ENCODE measurements at places on chromosomes 2 and 18.

GRCh38 chr18:32553174-32553573, 82.5 kb upstream of the GAREM1 start:
- no peak for DNase-seq

DNA sequence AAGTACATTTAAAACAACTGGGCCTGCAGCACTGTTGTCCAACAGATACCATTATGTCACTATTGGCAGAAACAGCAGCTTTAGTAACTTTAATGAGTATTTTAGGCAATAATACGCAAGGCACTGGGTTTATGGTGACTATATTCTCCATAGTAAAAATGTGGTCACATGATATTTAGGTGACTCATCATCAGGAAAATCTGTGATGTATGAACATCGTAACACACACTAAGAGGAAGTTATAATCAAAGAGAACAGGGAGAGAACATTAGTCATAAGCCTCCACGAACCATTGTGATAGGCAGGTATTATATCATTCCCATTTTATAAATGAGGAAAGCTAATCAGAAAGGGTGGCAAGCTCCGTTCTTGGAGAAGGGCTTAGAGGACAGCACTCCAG, 36.9 kb downstream of the RAPH1 start:
- DNase-seq, result peak; percentile 7

GRCh38 chr2:158197940-158198339, 96.3 kb downstream of the UPP2 start:
- no peak for DNase-seq

DNA sequence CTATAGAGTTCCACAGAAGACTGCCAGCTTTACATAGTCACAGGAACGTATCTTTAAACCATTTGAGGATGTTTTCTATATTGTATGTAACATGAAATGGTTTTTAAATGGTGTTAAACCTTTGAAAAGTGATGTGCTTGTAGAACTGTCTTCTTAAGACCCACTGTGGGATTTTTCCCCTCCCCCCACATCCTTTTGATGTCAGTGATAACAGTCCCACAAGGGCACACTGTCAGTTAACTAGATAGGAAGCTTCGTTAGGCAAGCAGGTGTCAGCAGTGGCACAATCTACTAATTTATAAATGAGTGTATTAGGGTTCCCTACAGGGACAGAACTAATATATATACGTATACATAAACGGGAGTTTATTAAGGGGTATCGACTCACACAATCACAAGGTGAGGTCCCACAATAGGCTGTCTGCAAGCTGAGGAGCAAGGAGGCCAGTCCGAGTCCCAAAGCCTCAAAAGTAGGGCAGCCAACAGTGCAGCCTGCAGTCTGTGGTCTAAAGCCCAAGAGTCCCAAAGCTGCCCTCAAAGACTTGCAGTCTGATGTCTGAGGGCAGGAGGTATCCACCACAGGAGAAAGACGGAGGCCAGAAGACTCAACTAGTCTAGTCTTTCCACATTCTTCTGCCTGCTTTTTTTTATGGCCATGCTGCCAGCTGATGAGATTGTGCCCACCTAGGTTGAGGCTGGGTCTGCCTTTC, 23.8 kb upstream of the HNRNPLL start:
- no peak for DNase-seq

GRCh38 chr2:127860130-127860529, 2.2 kb upstream of the POLR2D start:
- peak; percentile 53 for DNase-seq

DNA sequence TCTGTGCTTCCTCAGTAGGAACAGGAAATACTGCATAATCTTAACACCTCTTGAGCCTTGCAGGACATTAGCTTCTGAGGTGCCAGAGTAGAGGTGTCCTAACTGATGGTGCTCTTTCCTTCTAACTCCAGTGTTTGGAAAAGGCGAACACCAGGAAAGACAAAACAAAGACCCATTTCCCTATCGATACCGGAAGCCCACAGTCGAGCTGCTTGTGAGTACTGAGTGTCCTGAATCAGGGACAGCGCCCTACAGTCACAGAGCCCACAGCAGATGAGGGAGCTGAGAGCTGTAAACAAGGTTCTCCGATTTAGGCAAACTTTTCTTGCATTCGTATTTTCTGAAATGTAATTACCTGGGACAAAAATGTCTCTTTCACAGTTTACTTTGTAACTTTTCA, 50.7 kb downstream of the SLC14A2 start:
- DNase-seq, result no peak

DNA sequence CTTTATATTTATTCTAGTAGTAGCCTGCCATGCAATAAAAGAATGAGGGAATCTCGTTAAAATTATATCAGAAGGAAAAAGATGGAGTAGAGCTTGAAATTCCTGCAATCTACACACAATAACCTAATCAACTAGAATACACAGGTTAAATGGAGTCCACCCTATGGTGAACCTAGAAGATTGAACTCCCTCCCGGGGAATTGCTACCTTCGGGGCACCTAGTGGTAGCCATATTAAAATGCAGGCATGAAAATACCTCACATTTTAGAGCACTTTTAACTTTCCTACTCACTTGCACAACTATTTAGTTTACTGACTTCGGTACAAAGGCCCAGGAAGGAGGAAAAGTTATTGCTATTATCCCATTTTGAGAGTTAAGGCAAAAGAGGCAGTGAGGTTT, 174.5 kb downstream of the SS18 start:
- no peak for DNase-seq

DNA sequence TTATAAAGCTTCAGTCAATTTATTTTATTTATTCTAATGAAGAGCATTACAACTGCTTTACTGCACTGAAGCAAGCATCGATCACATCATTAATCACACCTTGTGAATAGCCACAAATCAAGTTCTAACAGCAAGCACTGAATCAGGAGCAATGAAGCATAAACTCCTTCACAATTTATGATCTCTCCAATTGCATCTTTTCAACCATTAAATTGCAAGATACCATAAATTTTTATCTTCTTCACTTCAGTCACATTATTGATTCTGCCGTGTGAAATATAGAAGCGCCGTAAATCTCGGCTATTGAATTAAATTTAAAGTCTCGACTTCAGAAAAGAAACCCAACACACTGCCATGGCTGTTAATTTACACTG, 298.7 kb downstream of the CDCA7 start:
- no peak for DNase-seq

DNA sequence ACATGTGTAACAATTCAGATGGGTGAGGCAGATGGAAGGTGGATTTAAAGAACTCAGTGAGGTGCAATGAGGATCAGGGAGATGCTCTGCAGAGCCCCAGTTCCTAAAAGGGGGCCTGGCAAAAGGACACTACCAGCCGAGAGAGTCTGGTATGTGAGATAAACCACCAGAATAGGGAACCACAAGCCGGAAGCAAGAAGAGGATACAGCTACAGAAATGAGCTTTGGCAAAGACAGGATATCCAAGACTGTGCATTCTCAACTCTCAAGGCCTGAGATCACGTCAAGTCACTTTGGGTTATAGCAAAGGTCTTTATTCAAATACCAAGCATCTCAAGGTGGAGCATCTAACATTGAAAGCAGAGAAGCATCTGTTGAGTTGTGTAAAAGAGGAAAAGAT, 293.5 kb downstream of the ARHGAP15 start:
- no peak for DNase-seq

GRCh38 chr2:107589079-107589491, 237.6 kb upstream of the RGPD4 start:
- DNase-seq, result no peak

GRCh38 chr2:204177977-204178522, 241.5 kb downstream of the ICOS start:
- no peak for DNase-seq

- no peak for DNase-seq
Observed at GRCh38 chr18:9711361-9712129, 3.4 kb downstream of the RAB31 start.

DNA sequence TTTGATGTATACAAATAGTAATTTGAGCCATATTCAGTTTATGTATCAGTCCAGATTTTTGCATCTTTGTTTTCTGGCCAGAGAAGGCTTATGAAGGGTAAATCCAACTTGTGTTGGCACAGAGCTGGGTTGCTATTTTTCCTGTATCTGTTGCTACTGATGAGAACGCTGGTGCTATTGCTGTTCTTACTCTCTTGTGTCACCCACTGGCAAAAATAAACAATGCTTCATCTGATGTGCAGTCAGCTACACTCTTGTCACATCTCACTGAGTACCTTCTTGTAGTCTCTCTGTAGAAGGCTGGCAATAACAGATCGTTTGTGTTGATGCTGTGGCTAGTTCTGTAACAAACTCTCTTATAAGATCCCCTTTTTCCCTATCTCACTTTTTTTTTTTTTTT, 323.4 kb downstream of the CDH19 start:
- DNase-seq, result no peak

DNA sequence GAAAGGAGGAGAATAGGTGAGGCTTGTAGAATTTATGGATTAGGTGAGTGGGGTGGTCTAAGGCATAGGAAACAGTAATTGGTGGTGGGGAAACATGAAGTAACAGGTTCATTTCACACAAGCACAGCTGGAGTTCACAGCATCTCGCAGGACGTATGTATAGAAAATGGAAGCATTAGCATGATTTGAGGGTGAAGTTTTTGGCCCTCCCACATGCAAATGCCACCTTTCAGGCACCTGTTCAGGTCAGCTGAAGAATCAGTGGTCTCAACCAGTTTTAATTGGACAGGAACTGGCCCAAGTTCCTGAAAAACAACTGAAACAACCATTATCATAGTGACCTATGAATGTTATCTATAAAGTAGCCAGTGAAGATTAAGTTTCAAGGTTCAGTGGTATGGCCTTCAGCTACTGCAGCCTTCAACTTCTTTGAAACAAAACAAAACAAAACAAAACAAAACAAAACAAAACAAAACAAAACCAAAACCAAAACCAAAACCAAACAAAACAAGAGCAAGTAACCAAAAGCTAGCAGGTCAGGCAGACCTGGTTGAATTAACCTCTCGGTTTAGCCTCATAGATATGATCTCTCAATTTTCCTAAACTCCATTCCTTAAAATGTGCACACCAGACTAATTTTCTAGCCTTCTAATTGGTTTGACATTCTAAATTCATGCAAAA, 102.1 kb upstream of the SPHKAP start:
- DNase-seq, result no peak

DNA sequence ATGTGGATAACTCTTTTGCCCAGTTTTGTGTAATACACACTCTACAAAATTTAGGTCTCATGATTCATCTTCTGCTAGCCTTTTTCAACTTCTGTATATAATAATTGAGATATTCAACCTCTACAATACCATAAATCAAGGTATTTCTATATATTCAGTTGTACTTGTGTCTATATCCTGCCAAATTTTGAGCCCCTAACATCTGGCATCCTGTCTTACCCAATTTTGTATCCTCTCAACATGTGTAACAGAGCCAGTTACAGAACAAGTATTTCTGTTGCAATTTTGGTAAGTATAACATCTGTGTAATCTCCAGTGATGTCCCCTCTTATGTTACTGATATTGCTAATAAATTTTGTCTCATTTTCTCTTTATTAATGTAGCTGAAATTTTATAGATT, 145.8 kb downstream of the TRIB2 start:
- no peak for DNase-seq

DNA sequence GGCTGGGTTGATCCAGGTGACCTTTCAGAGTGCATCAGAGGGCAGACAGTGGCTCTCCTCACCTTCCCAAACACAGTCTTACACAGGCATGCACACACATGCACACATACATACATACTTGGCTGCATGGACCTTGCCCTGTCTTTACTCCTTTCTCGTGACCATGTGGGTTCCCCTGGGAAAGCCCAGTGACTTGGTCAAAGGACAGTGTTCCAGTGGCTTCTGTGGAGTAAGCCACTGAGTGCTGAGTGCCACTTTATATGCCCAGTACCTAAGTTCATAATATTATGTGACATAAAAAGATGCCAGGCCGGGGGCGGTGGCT, 249.4 kb downstream of the MYCN start:
- DNase-seq, result no peak

GRCh38 chr2:168076731-168077130, 170.7 kb downstream of the STK39 start:
- peak; percentile 29 for DNase-seq

DNA sequence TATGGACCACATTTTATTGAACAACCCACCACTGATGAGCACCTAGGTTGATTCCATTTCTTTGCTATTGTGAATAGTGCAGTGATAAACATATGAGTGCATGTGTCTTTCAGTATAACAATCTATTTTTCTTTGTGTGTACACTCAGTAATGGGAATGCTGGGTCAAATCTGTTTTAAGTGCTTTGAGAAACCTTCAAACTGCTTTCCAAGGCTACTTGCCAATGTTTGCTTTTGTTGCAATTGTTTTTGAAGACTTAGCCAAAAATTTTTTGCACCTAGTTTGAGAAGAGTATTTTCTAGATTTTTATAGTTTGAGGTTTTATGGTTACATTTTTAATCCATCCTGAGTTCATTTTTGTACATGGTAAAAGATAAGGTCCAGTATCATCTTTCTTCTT, 587.4 kb upstream of the SETBP1 start:
- DNase-seq, result no peak

GRCh38 chr2:178924817-178925216, 117.6 kb upstream of the TTN start:
- DNase-seq, result no peak

- DNase-seq, result no peak
Observed at GRCh38 chr2:134002391-134002790, 251.5 kb upstream of the MGAT5 start.

GRCh38 chr2:172496160-172496608, 59.7 kb upstream of the PDK1 start:
- peak; percentile 8 for DNase-seq

DNA sequence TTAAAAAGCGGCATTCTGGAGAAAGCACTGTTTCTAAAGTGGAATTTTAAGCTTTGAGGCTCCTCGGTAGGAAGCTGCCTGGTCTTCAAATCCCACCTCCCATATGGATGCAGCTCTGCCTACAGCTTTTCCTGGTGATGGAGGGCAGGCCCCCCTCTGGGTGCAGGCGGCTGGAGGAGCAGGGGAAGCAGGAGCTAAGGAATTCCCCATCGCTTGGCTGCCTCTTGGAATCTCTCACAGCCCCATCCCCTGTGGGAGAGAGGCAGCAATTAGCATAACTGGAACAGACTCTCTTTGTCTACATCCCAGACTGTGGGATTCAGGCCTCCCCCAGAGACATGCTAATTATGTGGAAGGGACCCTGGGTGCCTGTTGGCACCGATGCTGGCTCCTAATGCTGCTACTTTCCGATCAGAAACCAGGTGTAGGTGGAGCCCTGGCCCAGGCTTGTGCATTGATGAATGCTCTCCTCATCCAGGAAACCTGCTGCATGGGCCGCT, 51.3 kb downstream of the LIPG start:
- no peak for DNase-seq

- no peak for DNase-seq
Observed at GRCh38 chr2:238949710-238950345, 101.9 kb downstream of the TWIST2 start.

DNA sequence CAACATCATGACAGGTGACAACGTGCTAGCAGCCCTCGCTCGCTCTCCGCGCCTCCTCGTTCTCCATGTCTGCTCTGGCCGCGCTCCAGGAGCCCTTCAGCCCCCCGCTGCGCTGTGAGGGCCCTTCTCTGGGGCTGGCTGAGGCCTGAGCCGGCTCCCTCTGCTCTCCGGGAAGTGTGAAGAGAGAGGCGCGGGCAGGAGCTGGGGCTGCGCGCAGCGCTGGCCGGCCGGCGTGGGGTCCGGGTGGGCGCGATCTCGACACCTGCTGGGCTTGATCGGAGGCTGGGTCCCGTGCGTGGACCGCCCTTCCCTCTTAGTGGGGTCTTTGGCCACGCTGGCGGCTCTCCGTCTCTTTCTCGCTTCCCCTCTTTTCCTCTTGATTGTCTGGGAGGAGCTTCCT, 195.5 kb downstream of the ANKRD30BL start:
- no peak for DNase-seq

All from hindlimb muscle (tissue), 1 donor.